ENCODE measurements at places on chromosomes 7 and 10.

GRCh38 chr7:73595358-73595757 is 17.0 kb upstream of the TBL2 start:
- DNase-seq: no peak

- no peak for DNase-seq
Measured at GRCh38 chr10:93221171-93221496, 147.4 kb downstream of the CYP26A1 start.

- DNase-seq: no peak
Measured at GRCh38 chr7:143877098-143877497, 24.9 kb downstream of the TCAF1 start.

GRCh38 chr7:55533729-55534080 is 38.6 kb downstream of the VOPP1 start:
- no peak for DNase-seq

DNA sequence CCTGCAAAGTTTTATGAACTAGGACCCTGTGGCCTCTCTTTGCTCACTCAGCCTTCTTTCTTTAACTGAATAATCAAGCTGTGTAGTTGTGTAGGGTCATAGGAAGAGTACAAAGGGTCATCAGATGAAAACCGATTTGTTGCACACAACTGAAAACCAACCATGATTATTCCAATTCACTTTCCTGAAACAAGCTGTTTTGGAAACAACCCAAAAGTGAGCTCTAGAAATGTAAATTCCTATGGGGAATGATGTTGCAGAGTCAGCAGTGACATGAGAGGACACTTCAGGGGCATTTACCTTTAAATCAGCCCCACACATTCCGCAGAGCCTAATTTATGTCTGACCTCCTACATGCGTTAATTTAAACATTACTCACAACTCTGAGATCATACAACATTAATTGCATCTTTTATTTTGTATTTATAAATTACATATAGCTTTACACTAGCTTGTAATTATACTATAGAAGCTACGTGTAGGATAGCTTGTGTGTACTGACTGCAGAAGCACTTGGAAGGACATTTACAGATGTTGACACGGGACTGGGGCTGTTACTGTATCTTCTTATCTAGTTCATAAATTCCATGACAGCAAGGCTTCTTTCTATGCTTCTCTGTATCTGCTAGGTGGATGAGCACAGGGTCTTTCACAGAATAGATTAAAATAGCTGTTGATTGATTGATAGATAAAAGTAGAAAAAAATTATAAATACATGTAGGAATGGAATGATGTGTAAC is 139.9 kb upstream of the AKR1E2 start:
- peak; percentile 29 for DNase-seq

GRCh38 chr10:113920114-113920513 is 65.7 kb downstream of the NHLRC2 start:
- no peak for DNase-seq

- no peak for DNase-seq
Measured at GRCh38 chr7:25456467-25457171, 228.3 kb upstream of the NPVF start.

DNA sequence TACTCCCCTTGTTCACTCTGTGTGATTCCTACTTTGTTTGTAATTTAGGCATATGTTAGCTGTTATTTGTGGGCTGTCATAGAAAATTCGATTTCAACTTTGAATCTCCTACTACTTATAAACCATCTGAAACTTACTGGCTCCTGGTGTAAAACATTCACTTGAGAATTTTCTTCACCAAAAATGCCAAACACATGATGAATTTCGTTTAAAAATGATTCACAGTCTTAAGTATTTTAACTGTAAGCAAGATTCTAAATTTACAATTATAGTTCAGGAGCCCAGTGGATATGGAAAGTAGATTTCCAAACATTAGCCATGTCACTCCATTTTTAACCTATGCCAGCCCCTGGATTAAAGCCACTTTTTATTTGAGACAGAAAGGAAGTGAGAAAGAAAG is 3.1 kb downstream of the CPED1 start:
- peak; percentile 41 for DNase-seq

DNA sequence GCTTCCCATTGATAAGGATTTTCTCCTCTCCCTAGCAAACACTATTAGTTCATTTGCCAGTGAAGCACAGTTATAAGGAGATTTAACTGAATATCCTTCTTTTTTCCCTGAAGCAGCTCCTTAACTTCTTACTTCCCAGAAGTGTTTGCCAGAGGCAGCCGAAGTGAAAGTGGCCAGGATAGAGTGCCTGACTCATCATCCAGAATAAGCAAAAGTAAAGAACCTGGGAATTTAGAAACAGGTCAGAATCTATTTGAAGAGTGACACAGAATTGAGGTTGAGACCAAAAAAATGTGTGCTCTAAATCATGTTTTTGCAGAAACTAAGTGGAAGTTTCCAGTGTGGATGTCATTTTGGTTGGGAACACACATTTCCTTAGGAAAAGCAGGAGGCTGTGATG is 249.6 kb upstream of the VWC2 start:
- DNase-seq: peak; percentile 71

DNA sequence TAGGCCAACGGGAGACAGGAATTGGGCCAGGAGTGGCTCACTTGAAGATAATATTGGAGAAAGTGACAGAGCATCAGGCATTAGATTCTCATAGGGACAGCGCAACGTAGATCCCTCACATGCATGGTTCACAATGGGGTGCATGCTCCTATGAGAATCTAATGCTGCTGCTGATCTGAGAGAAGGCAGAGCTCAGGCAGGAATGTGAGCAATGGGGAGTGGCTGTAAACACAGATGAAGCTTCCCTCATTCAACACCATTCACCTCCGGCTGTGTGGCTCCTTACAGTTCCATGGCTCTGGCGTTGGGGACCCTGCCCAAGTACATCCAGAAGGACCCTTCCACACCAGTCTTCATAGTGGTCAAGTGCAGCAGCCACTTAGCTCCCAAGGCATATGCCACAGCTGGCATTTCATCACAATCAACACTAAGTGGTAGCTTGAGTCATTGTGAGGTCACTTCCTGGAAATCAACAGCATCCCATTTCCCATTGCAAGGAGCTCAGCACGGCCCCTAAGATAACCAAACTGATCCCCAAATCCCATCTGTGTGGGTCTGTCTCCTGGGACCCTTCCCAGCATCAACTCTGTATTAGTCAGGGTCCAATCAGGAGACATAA is 174.5 kb downstream of the TPST1 start:
- peak; percentile 23 for DNase-seq

GRCh38 chr7:157514306-157514705 is 177.5 kb downstream of the DNAJB6 start:
- no peak for DNase-seq

DNA sequence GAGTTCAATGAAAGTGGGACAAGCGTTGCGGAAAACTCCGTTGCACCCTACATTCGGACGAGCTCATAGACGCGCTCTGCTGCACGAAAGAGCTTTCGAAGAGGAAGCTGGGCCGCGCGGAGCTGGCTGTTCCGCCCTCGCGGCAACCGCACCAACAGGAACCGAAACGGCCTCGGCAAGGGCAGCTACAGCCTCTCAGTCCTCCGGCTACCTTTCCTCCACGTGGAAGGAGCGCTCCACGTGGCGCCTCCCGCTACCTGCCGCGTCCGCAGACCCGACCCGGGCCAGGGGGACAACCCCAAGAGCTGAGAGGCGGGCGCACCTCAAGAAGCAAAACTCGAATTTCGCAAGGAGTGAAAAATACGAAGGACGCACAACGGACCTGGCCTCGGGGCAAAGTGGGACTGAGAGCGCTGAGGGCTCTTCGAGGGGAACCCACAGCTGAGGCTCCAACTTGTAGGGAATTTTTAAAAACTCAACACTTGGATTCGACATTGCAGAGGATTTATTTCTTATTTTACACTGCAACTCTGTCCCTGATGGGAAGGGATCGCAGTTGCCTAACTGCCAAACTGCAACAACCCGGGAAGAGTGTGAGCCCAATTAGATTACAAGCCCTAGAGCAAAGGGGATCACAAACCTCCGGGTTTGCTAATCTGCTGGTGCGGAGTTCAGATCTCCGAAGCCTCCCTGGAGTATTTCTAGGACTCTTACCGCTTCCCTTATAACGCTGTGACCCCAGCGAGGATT is 1.4 kb downstream of the HPSE2 start:
- DNase-seq: no peak

DNA sequence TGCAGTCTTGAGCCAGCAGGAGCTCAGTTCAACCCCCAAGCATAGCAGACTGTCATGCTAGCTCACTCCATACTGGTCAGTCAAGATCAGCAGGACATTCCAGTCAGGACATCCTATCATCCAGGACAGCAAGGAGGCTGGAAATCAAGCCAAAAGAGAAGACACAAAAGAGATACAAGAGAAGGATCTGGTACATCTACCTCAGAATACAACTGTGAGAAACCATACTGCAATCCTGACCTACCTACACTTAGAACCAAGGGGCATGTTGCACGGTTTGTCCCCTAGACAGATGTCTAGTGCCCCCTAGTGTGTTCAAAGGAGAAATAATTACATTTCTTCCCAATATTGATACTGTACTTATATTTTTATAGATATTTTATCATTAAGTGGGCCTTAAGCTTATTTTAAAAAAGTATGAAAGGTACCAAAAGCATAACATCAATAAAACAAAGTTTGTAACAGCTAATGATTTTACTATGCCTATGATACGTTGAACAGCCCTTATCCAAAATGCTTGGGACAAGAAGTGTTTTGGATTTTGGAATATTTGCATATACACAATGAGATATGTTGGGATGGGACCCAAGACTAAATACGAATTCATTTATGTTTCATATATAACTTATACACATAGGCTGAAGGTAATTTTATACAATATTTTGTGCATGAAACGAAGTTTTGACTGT is 26.7 kb downstream of the ERCC6 start:
- peak; percentile 72 for DNase-seq

DNA sequence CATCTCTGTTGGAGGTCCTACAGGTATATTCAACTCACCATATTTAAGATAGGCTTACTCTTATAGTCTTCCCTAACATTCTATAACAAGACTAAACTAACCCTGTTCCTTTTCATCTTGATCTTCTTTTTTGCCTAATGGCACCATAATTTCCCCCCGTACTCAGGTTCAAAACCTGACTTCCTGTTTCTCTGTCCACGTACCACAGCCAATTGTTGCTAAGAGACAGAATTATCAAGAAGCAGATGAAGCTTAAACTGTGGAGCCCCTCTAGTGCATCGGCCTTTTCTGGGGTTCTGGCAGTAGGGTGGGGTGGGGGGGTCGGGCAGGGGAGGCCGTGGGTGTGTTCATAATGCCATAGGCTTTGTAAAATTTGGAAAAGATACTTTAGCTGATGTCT is 109.2 kb downstream of the EVX1 start:
- DNase-seq: no peak

- no peak for DNase-seq
Measured at GRCh38 chr7:46071601-46072000, 150.5 kb upstream of the IGFBP3 start.

DNA sequence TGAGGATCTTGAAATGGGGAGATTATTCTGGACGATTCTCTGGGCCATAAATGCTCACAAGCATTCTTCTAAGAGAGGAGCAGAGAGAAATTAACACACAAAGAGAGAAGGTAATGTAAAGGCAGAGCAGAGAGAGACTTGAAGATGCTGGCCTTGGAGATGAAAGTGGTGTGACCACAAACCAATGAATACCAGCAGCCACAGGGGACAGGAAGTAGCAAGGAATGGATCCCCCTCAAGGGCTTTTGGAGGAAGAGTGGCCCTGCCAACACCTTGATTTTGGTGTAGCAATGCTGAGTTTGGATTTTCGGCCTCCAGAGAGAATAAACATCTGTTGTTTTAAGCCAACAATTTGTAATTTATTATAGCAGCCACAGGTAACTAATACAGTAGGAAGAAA is 1155.6 kb downstream of the TYW1 start:
- no peak for DNase-seq

DNA sequence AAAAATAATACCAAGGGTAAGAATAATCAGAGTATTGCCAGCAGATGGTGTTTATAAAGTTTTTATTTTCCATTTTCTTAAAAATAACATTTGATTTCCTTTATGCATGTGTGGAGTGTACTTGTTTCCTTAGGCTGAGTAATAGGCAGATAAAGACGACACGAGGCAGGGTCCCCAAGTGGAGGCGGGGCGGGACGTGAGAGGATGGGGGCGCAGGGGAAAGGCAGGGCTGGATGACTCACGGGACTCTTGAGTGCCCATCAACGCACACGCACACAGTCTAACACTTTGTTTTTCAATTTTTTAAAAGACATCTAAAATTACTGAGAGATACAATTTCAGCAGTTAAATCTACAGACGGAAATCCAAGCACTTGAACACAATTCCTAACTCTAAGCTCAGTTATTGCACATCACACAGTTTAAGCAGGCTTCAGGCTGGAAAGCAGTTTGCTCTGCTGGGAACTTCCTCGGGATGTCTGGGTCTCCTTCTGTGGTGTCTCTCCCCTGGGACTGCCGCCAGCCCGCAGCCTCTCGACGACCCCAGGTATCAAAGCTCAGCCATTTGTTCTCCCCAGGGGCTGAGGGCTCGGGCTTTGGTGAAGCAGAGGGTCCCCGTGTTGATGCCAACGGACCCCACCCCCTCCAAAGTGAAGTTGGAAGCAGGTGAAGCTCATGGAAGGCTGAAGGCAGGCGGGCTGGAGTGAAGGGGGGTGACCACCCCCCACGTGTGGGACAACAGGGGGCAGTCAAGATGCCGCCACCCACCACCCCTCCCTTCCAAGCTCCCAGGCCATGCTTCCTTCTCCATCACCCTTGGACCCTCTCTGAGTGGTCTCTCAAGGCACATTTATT is 29.1 kb downstream of the SPOCK2 start:
- no peak for DNase-seq

- DNase-seq: peak; percentile 41
Measured at GRCh38 chr10:78599122-78599853, 469.5 kb upstream of the ZMIZ1 start.

GRCh38 chr10:84423719-84424118 is 95.3 kb downstream of the CCSER2 start:
- DNase-seq: no peak

DNA sequence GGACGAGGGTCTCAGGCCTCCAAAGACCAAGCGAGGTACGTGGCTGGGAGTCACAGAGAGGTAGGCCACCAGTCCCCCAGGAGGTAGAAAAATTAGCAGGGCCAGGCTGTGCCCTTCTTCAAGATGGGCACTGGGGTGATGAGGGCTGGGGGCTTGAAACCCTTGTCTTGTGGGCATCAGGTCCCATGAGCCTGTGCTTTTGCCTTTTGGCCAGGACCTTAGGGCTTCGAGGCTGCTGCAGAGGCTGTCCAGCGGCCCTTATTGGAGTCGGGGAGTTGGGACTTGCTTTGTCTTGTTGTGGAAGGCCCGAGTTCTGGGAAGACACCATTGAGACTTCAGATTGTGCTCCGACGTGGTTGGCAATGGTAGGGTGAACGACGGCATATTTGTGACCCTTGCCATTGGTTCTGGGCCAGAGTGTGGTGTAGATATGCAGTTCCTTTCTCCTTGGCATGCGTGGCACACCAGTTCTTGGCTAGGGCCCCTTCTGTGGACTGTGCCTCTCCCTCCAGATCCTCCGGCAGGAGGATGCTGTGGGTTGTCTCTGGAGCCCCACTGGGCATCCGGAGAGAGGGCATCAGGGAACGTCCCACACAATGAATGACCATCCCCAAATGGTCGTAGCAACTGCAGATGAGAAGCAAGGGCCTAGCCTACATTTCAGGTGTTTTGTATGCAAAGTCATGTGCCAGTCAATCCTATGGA is 931 bp downstream of the SH2D4B start:
- no peak for DNase-seq

- DNase-seq: no peak
Measured at GRCh38 chr10:110750931-110751330, 106.8 kb downstream of the RBM20 start.

Data from PC-3 (cell line).